ENCODE measurements at places on chromosomes 2 and 18.

GRCh38 chr2:198662905-198663304, 794.8 kb downstream of the SATB2 start:
- DNase-seq, result no peak

DNA sequence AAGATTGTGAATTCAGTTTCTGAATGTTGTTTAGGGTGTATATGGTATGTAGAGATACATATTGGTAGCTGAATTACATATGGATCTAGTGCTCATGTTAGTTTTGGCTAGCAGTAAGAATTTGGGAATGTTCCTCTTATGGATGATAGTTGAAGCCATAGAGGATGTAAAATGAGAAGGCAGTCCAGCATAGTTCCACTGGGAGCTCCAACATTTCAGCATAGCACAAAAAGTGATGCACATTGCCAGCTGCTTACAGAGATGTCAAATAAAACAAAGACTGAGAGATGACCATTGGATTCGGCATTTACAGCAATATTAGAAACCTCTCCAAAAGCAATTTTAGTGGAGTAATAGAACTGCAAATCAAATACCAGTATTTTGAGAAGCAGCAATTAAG, 77.4 kb downstream of the EML4 start:
- no peak for DNase-seq

- no peak for DNase-seq
Observed at GRCh38 chr18:26653943-26654615, 105.7 kb upstream of the KCTD1 start.

DNA sequence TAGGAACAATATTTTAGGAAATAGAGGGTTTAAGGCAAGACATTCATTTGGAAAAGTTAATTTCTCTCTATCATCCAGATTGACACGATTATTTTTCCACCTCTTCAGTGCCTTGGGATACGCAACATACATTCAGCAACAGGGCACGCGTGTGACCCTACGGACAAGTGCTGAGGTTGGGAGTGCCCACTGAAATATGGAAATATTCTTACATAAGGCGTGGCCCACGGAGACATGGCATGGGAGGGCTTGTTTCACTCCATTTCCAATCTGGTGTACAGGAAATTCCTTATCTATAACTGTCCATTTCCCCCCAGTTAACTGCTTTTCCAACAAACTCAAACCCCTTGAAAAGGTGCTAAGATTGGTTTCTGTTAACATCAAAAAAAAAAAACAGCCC, 20.9 kb upstream of the KIDINS220 start:
- no peak for DNase-seq

- no peak for DNase-seq
Observed at GRCh38 chr18:63144748-63145147, 174.8 kb downstream of the BCL2 start.

- no peak for DNase-seq
Observed at GRCh38 chr2:50773211-50773932, 258.6 kb downstream of the NRXN1 start.

GRCh38 chr2:234272069-234272850, 221.8 kb downstream of the SPP2 start:
- DNase-seq, result no peak
